Eye (tissue), 1 donor: ENCODE measurements at places on chromosomes 5 and 9.

DNA sequence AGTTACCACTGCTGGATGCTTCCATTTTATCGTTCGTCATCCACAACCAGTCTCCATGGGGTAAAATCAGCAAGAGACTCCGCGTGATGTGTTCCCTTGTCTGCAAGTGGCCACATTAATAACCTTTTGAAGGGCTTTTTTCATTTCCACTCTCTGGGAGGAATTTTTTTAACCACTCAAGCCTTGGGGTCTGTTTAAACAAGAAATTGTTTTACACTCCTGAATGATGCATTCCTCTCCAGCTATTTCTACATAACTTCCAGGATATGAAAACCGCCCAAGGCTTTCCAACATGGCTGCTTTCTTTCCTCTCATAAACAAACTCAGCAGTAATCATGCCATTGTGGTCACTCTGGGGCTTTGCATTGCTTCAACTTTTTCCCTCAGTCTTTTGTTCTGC, 217.2 kb upstream of the DAPK1 start:
- no peak for DNase-seq

DNA sequence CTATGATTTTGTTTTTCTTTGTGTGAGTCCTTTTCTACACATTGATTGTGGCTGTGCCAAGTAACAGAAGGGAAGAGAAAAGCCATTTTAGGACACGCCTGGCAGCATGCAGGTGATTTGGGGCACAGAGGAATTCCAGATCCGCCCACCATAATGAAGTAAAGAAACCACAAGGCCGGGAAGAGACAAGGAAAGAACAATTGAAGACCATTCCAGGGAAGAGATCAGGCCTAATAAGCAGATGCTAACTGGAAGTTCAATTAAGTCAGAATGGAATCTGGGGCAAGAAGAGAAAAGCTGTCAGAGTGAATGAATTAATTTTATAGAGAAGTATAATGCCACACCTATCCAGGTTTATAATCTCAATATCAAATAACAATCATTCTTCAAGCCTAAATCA, 110.2 kb upstream of the ISL1 start:
- DNase-seq: no peak

DNA sequence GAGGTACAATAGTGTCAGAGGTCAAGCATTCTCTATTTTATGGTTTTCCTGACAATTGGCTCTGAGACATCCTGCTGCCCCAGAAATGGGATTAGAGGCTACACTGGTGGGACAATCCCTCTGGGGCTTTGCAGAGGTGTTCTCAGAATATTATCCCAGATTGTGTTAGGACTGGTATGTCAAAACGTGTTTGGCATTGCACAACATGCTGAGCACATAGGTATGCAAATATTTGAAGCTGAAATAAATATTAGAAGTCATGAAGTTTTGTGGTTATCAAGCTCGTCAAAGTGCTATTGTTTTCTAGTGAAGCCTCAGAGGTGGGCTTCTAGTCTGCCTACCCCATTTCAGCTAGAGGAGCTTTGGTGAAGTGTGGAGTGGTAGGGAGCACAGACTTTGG, 304.4 kb downstream of the MAN2A1 start:
- no peak for DNase-seq

DNA sequence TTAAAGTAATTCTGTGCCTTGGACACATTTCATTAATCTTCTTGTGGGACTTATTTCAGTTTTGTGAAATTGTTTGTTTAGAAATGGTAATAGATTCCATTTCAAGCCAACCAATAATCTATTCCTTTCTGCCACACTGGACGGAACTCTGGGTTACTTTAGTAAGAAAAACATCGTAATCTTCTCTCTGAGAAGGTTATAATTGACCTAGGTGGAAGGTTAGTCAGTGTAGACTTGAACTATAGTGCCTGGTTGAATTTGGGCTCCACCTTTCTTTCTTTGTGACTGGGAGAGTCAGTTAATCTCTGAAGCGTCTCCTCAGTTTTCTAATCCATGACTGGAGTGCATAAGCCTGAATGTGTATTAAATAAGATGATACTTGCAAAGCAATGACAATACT, 89.7 kb upstream of the PRLR start:
- DNase-seq: no peak

DNA sequence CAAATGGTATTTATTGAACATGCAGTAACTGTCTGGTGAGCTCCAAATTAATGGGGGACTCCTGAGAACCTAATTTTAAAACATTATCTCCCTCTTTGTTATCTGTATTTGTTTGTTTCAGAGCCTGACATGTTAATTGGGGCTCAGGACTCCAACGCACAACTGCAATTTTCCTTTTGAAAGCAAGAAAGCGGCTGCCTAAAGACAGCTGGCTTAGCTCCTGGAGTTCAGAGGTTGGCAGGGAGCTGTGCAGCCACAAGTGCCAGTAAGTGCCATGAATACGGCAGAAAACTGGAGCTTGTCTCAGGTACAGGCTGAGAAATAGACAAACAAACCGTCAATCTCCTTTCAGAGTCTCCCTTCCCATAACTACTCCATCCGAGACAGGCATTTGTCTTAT, 80.9 kb downstream of the PPP2R2B start:
- no peak for DNase-seq

DNA sequence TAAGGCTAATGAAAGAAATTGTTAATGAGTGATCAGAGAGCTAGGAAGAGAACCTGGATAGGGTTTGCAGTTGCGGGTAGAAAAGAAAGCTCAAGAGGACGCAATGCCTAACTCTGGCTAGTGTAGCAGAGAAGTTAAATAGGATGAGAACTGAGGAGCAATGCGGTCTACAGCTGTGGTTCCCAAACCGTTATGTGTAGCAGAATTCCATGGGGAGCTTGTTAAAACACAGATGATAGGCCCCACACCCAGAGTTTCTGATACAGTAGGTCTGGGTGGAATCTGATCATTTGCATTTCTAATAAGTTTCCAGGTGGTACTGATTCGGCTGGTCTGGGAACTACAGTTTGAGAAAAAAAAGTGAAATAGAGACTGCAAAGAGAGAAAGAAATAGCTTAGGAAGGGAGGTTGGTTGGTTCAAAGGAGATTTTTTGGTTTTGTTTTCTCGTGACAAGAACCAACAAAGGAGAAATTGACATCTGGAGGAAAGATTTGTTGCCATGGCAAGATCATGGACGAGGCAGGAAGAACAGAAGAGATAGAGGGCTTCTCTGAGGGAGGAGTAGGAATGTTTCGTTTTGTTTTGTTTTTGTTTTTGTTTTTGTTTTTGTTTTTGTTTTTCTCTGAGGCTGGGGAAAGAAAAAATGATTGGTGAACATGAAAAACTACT, 276.1 kb downstream of the ARRDC3 start:
- DNase-seq: peak; percentile 12

- no peak for DNase-seq
Observed at GRCh38 chr5:119694284-119694683, 64.9 kb downstream of the FAM170A start.

GRCh38 chr9:14007190-14007769, 306.7 kb downstream of the NFIB start:
- DNase-seq: no peak

- DNase-seq: peak; percentile 77
Observed at GRCh38 chr5:1875843-1876659, 6.7 kb downstream of the IRX4 start.

DNA sequence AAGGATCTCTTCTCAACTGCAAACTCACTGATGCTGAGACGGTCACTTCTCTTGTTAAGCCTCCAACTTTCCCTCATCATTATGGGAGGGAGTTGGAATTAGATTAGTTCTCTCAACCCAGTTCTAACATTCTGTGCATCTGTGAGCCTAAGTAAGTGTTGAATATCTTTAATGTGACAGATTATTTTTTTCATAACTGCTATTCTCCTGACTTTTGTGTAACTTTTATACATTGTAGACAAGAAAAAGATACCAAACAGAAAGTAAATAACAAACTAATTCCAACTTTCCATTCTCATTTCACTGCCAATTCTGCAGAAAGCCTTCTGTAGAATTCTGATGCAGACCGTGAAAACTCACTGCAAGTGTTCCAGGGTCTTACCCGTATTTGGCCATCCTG, 813.5 kb downstream of the TLE4 start:
- DNase-seq: no peak

DNA sequence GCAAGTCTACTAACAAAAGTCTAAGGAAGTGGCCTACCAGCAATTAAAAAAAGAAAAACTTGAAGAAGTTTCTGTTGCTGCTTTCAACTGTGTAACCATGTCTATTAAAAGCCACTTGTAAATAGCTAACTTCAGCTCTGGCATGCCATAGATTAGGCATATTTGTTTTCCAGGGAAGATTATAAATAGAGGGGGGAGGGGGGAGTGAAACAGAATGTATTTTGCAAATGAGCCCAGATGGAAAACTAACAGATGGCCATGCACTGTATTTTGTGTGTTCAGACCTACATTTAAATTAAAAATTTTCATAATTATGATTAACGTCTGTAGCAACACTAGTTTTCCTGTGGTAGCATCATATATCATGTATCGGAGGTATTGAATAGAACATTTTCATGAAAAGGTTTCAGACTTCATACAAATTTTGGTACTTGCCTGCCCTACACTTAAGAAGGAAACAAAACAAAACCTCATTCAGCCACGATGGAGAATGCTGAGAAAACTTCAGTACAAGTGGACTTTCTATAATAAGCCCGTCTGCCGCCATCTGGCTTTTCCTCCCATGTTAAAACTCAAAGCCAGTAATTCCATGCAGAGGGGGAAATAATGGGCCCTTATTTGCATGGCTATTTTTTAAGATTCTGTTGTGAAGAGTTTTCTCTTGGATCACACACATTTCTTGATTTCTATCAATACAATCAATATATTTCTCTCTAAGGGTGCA, 220.4 kb upstream of the SMARCA2 start:
- DNase-seq: no peak

DNA sequence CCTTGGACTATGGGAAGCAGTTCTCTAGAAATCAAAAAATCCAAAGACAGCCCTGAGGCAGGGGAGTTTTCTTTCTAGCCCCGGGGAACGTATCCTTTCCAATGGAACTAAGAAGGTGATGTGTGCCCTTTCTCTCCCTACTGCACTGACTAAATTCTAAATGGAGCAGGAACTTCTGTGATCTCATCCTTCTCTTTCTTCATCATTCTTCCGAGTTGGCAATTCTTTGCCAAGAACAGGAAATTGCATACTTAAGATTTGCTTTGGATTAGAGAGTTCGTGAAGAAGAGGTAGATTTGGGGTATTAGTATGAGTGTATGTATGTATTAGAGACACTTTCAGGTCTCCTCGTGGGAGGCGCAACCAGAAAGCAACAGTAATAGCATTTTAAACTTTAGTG, 178.0 kb upstream of the PIK3R1 start:
- no peak for DNase-seq

DNA sequence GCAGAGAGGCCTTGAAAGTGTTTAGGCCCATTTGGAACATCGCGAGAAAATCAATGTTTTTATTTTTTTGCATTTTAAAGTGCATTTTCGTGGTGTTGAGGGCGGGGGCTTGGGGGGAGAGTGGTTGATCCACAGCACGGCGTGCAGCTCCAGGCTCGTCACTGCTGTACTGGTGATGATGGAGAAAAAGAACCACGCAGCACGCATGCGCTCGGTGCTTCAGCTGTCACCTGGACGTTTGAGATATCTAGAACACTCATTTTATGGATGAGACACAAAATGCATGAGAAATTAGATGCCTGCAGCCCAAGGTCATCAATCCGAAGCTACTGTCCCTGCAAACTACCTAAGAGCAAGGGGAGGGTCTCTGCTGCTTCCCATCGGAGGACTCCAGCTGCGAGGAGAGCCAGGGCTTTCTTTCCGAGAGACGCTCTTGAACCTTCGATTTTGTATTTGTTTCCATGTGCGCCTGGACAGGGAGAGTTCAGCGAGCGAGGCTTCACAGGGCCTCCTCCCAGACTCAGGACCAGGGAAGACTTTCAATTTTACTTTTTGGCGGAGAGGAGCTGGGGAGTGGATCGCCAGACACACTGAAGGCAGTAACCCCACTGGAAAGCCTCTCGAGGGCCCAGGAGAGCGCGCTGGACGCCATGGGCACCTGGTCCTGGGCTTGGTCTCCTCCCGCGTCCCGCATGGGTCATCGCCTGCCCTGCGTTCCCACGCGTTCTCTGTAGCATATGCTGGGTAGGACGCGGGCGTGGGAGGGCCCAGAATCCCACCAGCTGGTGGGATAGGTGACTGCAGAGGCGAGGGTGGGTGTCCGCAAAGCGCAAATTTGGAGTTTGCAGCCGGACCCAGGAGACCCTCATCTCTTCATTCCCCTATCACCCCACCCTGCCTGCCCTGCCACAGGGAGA, 2.5 kb downstream of the DMRT2 start:
- peak; percentile 70 for DNase-seq

DNA sequence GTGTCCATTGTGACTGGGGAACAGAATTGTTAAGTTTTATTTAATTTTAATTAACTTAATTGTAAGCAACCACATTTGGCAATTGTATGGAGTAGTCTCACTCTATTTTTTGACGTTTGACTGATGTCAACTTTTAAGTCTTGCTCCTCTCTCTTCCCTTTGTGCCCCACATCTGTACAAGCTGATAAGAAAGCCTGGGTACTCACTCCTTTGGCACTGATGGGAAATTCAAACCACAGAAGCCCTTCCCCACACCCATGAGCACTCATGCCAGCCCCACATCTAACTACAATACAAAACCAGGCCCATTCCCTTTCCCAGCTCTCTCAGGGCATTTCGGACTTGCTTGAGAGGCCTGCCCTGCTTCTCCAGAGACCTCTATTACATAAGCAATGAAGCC, 451.5 kb upstream of the KIF2A start:
- DNase-seq: no peak

GRCh38 chr5:39189292-39189955, 29.9 kb downstream of the FYB1 start:
- no peak for DNase-seq

GRCh38 chr5:43432486-43433375, 20.5 kb upstream of the CCL28 start:
- DNase-seq: no peak

DNA sequence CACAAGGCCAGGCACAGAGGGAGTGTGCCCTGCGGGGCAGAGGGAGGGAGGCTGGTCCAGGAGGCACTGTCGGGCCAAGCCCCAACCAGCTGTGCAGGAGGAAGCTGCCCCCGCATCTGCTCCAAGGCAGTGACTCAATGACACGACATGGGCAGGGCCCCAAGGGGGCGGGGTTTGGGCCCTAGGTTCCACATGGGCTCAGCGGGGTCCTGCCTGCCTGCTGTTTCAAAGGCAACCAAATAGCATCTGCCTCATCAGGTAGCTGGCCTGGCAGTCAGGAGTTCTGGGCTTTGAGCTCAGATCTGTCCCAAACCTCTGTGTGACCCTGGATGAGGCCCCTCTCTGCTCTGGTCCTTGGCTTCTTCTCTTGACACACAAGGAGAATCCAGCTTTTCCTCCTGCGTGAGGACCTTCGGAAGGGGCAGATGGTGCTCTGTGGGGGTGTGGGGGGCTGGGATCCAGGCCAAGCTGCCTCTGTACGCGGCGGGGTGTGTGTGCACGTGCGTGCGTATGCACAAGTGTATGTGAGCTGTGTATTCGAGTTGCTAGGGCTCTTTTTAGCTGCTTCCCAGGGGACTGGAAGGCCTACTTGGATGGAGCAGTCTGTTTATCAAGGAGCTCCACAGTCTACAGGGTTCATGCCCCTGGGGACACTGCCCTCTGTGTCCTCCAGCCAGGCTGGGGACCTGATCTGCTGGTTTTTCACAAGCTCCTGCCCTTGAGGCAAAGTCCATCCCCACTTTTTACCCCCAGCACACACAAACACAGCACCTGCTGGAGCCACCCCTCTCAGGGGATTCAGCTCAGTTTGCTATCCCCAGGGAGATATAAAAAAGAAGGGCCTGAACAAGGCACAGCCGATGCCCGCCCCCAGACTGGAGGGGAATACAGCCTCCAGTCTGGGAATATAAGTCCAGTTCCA, 138.9 kb downstream of the RGS3 start:
- DNase-seq: peak; percentile 74

- no peak for DNase-seq
Observed at GRCh38 chr9:111187376-111187775, 142.6 kb downstream of the OR2K2 start.
